ENCODE measurements at places on chromosomes 11 and 22.

GRCh38 chr11:70667767-70668166 lies 269.4 kb downstream of the CTTN start:
- DNase-seq = no peak

GRCh38 chr22:37544955-37545702 lies 15.2 kb upstream of the CDC42EP1 start:
- DNase-seq = peak; percentile 58

DNA sequence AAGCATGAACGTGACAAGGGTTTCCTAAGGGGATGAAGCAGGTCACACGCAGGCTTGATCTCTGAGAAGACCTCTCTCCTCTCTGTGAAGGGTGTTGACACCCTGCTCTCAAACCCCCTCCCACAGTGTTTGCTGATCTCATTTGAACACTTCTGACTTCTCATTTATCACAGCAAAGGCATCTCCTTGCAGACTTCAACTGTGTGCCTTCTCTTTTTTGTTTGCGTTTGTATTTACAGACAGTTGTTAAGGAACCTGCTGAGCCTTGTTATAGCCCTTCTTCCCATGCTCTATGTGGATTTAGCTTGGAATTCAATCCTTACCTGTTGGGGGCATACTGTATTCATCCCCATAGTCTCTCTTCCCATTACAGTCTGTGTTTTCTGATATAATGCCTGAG lies 206.5 kb downstream of the NELL1 start:
- DNase-seq = no peak

DNA sequence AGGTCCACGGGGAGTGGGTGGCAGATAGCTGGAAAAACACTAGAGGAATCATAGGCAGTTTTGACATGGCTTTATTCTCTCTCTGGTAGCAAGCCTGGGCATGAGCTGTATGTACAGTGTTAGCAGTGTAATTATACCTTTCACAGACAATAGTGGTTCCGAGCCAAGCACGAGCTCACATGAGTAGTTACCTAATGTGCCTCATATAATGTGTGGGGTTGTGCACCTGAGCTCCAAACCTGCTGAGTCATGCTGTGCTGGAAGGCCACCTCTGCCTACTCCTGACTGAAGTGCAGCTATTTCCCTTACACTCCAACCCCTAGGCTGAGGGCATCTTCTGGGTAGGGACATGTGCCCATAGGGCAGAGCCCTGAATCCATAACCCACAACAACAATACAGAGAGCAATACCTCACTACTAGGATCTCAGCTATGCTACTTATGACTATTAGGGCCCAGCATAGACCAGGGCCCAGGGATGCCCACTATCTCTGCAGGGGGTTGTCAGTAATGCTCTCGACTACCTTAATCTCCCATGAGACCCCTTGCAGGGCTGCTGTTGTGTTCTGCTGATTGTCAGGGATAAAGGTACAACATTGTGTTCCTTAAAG lies 432.1 kb downstream of the DYNC2H1 start:
- no peak for DNase-seq

GRCh38 chr11:36254713-36255112 lies 34.5 kb downstream of the COMMD9 start:
- no peak for DNase-seq

DNA sequence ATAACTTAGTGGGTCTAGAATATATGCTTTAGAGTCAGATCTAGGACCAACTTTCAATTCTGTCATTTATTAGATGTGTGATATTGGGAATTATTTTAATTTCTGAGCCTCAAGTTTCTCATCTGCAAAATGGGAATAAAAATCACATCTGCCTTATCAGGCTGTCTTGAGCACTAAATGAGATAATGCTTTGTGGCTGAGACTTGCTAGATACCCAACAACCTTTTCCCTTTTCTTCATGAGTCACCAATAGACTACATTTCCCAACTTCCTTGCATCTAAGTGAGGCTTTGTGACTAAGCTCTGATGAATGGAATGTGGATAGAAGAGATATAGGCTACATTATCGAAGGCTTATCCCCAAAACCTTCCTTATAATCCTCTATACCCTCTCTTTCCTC lies 220.7 kb upstream of the SESN3 start:
- DNase-seq = no peak

GRCh38 chr11:102177974-102178631 lies 67.9 kb downstream of the YAP1 start:
- DNase-seq = no peak

DNA sequence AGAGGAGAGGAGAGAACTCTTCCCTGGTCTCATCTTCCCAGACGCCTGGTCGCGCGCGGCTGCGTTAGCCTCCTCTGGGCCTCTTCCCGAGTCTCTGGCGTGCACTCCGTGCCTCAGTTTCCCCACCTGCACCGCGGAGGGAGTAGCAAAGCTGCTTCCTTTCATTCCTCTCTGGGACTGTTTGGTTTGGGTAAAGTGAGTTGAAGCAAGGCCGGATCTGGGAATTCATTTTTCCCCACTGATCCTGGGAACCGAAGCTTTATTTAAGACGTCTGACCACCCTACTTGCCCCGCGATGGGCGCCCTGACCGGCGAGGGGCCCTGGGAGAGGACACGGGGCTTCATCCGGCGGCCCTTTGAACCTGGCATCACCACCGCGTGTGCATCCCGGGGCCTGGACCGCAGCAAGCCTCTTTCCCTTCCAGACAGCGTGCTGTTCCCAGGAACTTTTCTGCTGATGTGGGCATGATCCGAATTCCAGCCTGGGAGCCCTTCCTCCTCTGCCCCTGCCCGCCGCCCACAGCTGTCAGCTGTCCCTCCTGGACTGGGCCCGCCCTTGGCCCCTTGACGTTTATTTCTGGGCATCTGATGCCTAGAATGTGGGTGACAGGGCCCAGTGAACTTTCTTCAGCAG lies 758 bp downstream of the LDLRAD3 start:
- DNase-seq = no peak

GRCh38 chr22:33519071-33519973 lies 401.0 kb downstream of the LARGE1 start:
- peak; percentile 3 for DNase-seq

GRCh38 chr22:38872831-38873248 lies 824 bp upstream of the CBX6 start:
- no peak for DNase-seq

GRCh38 chr11:1647901-1648652 lies 18.5 kb downstream of the KRTAP5-5 start:
- DNase-seq = no peak

DNA sequence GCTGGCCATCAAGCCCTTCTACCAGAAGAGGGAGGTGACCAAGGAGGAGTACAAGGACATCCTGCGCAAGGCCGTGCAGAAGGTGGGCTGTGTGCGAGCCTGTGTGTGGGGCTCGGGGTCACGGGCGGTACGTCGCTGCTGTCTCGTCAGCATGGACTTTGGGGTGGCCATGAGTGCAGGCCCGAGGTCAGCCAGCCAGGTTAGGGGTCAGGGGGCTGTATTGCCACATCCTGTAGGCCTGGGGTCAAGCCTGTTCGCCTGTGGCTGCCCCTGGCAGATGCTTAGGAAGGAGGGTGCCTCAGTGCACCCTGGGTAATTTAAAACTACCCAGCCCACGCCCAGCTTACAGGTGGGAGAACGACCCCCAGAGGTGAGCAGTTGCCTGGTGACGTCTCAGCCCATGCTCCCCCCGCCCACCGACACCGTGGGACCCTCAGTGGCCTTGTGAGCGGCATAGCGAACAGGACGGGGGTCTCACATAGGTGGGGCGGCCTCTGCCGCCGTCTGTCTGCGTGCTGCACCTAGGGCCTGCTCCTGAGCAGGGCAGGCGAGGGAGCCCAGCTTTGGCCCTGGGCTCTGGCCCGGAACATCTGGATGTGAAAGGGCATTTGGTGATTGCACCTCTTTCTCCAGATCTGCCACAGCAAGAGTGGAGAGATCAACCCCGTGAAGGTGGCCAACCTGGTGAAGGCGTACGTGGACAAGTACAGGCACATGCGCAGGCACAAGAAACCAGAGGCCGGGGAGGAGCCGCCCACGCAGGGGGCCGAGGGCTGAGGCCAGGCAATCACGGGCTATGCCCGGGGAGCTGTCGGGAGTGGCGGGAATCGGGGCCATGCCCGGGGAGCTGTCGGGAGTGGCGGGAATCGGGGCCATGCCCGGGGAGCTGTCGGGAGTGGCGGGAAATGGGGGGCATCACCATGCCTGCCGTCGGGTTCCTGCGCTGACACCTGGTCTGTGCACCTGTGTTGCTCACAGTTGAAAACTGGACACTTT lies 4.5 kb downstream of the IRF7 start:
- no peak for DNase-seq

DNA sequence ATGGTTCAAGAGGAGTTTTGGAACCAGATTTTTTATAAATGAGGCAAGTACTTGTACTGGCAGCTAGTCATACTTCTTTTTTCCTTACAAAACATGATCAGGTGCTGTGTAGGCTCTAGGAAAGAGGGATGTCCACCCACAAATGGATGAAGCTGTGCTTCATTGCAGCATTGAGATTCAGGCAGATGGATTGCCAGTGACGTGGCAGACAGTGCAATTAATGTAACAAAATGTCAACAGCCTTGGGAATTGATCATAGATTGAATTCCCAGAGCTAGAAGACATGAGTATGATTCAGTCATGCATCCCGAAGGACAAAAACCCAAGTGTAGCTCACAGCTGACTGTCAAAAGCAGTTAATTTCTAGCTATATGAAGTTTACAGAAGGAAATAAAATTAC lies 99.2 kb upstream of the RASSF10 start:
- no peak for DNase-seq

DNA sequence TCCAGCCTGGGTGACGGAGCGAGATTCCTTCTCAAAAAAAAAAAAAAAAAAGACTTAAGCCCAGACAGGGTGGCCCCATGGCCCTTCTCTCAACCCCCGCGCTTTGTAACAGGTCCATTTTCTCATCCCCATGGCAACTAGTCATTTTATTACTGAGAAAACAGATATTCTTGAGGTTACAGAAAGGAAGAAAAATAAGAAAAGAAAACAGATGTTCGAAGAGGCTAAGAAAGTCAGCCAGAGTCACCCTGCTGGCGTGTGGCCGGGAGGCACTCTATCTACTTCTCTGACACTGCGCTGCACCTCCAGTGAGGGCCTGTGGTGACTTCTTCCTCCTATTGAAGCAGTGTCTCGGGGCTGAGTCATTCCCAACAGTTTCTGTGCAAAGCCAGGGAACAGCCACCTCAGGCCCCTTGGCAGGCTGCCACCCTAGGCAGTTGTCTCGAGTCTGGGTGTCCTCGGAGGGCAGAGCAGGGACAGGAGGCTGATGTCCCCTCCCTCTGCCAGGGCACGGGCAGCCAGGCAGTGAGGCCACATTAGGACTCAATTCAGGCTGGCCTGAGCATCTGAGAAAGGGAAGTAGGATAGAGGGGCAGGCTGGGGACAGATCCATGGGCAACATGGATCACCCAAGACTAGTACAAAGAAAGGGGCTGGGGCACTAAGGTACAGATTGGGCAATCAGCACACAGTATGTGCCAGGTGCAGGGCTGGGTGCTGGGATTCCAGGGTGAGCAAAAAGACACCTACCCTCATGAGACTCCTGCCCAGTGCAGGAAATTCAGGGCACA lies 16.4 kb upstream of the SYVN1 start:
- peak; percentile 79 for DNase-seq

- no peak for DNase-seq
These were observed 347.8 kb downstream of the CNTN5 start for GRCh38 chr11:99368583-99368982.

GRCh38 chr11:65116370-65117205 lies 913 bp downstream of the ZNHIT2 start:
- DNase-seq = peak; percentile 70

DNA sequence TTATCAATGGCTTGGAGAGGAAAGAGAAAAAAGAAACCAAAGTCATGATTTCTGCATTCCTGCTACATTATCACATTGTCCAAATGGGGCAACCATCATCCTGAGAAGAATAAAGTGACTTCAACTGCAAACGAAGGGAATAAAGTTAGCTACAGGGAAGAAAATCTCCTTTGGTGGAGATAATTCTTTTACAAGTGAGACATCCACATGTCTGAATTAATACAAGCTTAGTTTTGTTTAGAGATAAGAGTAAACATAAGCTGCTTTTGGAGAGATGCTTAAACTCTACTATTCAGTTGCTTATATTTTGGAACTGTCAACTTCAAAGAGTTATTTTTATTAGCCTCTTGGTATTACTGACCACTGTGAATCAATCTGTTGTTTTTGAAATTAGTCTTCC lies at the start of gene OR52L1:
Gene OR52L1, minus strand, starts transcription at position 101 of the 400 bp plus-strand sequence. Its CDS starts 55 bp downstream, at position 46.
- DNase-seq = no peak

DNA sequence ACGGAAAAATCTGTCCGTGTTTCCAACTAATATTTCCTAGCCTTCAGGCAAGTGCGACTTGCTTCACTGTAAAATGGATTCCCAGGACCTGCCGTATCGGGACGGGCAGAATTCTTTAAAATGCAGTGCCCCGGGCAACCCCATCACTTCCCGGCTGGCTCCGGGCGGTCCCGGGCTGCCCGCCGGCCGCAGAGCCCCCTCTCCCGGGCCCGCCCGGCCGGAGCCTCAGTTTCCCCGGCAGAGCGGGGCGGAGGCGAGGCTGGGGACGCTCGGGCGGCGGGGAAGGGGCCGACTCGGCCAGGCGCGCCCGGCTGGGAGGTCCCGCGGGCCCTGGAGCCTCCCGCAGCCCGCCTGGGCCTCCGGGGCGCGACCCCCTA lies 84.2 kb upstream of the WNT7B start:
- no peak for DNase-seq

DNA sequence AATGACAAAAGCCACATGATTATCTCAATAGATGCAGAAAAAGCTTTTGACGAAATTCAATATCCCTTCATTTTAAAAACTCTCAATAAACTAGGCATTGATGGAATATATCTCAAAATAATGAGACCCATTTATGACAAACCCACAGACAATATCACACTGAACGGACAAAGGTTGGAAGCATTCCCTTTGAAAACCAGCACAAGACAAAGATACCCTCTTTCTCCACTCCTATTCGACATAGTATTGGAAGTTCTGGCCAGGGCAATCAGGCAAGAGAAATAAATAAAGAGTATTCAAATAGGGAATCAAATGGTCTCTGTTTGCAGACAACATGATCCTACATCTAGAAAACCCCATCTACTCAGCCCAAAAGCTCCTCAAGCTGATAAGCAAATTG lies 52.0 kb downstream of the CASP12 start:
- DNase-seq = no peak

- peak; percentile 71 for DNase-seq
These were observed 798 bp downstream of the AMPD3 start for GRCh38 chr11:10455637-10456487.

DNA sequence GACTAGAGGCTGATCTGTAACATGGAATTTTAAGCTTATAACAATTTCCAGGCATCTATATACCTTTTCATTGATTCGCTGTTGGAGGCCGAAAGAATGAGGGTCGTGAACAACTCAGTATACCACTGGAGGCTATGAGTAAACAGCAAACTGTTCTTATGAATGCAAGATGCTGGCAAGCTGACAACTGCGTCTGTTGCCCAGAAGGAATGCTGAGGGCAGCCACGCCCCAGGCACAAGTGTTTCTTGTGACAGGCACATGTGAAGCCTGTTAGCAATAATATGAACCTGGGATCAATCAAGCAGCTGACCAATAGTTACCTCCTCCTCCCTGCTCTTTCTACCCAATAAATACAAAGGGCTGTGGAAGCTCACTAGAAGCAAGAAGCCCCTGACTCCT lies 15.3 kb downstream of the RTCB start:
- no peak for DNase-seq

- no peak for DNase-seq
These were observed 138.7 kb upstream of the E2F8 start for GRCh38 chr11:19379465-19379864.

Data from CD4-positive, alpha-beta T cell treated with Interleukin-4 for 1 hour (primary cell).